Suppressor macrophage treated with lipopolysaccharide for 1 hour (primary cell): ENCODE measurements at places on chromosomes 13 and 19.

- no peak for DNase-seq
Measured at GRCh38 chr19:38773469-38774177, at the start of gene LGALS7. Gene LGALS7 (minus strand): TSS chr19:38773517. CDS start chr19:38773492, 25 bp downstream.

DNA sequence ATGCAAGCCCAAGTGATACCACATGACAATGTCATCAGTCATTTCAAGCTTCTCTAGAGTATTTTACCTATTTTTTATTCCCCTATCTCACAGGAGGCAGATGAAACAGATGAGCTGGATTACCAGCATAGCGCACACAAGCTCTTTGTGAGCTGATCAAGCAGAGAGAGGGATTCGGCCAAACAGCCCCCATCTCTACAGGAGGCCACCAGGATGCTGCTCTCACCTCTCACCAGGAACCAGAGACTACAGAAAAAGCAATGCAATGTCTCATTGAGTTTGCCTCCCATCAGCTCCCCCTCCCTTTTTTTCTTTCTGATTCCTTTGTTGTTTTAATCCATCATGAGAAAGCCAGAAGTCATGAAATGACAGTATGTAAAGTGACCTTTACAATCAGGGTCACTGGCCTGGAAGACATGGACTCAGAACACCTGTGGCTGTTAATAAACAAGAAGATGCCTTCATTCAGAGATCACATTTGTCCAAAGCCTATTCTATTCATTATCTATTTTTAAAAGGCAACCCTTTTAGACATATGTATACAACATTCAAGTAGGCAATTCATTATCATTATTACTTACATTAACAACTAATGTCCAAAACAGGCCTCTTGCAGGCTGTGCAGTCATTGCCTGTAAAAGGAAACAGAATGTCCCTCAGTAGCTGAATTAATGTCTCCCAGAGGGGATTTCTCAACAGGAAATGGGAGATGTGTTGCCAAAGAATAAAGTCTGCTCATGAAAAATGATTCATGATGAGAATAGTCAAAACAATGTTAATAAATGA is 656.6 kb downstream of the TBC1D4 start:
- DNase-seq, result peak; percentile 4

- no peak for DNase-seq
Measured at GRCh38 chr13:102726430-102726829, 31.6 kb upstream of the METTL21C start.

DNA sequence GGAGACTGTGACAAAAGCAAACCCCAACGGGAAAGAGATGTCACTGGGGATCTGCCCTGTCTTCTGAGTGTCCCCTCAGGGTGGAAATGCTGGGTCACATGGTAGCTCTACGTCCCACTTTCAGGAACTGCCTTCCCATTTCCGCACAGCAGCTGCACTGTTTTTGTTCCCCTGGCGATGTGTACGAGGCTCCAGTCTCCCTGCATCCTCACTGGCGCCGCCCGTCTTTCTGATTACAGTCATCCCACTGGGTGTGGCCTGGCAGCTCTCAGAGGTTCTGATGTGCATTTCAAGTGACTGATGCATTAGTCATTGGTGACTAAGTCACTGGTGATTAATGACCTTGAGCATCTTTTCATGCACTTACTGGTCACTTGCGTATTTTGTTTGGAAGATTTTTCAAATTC is 21.2 kb downstream of the PCID2 start:
- DNase-seq, result peak; percentile 96

- peak; percentile 71 for DNase-seq
Measured at GRCh38 chr13:114230117-114230516, 4.6 kb upstream of the CDC16 start.

GRCh38 chr13:27774169-27774568 is 18.1 kb upstream of the GSX1 start:
- no peak for DNase-seq

GRCh38 chr13:78182813-78183212 is 264.2 kb upstream of the EDNRB start:
- DNase-seq, result no peak

DNA sequence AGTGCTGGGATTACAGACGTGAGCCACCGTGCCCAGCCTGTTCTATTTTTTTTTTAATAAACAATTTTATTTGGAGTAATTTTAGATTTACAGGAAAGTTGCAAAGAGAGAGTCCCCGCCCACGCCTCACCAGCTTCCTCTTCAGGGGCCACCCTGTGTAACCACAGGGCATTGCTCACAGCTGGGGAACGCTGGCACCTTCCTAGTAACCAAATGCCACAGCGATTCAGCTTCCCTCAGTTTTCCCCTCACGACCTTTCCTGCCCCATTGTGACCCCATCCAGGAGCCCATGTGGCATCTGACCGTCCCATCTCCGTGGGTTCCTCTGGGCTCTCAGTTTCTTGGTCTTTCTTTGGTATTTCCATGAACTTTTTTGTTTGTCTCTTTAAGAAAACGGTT is 83.9 kb downstream of the GNG7 start:
- DNase-seq, result peak; percentile 99

DNA sequence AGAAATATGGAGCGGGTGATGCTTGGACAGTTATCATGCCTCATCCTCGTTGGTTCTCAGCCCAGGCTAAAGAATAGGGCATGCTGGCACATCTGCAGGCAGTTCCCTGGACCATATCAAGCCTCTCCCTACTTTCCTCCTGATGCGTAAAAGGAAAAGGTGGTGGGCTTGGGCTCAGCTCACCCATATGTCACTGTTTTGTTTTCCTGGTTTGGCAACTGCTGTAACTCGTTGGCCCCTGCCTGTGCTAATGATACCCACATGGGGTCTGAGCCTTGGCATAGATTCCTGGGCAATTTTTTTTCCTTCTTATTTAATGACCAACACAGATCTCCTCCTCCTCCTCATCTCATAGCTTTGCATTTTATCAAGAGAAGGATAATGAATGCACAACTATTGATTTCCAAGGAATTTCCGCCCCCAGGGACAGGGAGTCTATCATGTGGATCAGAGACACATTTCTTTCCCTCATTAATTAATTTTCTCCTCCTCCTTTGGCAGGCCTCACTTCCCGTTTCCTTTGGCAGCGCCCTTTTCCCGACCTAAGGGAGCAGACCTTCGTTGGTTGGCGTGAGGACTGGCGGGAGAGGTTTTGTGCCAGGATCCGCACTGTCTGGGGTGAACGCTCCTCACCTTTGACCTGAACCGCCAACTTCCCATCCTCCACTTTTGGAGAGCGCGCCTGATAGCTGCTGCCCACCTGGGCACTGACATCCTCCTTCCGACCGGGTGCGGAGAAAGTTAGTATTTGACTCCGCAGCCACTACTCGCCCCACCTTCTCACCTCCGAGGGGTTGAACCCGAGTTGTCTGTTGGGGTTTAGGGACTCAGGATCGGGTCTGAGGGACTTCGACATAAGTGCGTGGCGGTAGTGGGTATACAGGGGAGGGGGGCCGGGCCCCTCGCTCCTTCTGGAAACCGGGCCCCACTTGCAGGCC is 3.4 kb upstream of the POU4F1 start:
- no peak for DNase-seq

- DNase-seq, result peak; percentile 57
Measured at GRCh38 chr13:42211704-42212464, 60.1 kb upstream of the AKAP11 start.

DNA sequence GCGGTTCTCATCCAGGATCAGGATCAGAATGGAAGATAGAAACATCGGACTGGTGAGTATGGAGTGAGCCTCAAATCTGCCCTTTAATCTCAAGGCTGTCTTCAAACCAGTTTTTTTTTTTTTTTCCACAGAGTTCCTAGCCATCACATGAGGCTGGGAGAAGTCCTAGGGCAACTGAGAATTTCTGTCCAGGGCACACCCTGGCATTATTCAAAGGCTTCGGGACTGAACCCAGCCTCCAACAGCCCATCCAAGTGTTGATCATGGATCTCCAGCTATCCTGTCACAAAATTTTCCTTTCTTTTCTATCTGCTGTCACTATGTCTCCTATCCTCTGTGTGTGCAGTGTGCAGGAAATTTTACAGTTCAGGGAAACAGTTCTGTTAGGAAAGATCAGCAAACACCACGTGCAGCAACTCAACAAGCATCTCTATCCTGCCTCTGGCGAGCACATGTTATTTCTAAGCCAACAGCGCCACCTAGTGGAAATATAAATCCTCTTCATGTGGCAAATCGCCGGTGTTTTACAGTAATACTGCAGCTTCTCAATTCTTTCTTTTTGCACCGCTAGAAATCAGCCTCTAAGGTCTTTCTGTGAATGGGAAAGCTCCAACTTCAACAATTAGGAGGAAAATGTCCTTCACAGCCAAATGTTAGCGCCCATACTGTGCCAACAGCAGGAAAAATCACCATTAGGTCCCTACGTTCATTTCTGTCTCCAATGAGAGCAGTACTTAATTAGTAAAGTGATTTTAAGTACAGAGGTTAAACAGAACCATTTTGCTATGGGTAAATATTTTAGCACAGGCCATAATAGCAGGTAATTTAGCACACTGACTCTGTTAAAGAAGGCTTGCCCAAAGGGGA is 21.4 kb upstream of the ZNF181 start:
- DNase-seq, result peak; percentile 88

- peak; percentile 10 for DNase-seq
Measured at GRCh38 chr19:6524311-6524710, 6.5 kb upstream of the TNFSF9 start.

- DNase-seq, result no peak
Measured at GRCh38 chr13:107738004-107738403, 477.3 kb downstream of the LIG4 start.

DNA sequence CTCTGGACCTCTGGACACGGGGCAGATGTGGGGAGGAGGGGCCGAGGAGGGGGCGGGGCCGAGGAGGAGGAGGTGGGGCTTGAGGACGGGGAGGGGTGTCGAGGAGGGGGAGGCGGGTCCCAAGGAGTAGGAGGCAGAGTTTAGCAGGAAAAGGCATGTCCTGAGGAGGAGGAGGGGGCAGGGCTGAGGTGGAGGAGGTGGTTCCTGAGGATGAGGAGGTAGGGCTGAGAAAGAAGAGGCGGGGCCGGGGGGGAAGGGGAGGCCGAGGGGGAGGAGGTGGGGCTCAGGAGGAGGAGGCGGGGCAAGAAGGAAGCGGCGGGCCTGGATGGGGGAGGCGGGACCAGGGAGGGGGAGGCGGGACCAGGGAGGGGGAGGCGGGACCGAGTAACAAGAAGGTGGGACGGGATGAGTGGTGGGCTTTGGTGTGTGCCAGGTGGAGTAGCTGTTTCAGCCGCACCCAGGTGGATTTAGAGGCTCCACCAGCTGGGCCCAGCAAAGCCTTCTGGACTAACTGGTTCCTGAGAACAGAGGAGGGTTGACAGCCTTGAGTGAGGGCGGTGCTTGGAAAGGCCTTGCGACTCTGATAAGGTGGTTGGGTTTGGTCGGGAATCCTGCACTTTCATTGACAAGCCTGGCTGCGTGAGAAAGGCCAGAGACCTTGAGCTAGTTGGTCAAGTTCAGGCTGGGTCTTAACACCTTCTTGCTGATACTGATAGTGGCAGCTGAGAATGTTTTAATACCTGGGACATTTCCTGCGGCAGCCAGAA is 7.7 kb downstream of the TECR start:
- no peak for DNase-seq

DNA sequence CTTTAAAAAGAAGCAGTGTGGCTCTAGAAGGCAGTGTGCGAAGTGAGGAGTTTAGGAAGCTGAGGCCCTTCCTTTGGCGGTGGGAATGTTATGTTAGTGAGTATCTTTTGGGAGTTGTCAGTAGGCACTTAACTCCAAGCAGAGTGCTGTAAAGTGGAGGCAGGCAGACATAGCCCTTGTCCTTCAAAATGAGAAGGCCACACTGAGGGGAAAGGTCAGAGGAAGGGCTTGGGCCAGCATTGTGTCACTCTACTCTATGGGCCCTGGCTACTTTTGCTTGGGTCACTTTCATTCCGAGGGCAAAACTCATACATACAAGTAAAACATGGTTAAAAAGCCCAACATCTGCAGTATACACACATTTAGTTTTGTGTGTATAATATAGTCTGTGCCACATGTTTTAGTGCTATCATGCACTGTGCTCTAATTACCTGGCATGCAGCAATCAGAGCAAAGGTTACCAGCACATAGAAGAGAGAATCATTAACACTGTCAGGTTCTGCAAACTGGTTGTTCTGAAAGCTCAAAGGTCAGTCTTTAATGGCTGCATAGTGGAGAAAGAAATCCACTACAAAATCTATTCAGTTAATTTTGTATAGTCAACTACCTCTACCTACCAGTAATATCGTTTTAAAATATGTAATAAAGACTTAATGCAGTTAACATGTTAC is 64.4 kb downstream of the WASF3 start:
- no peak for DNase-seq

DNA sequence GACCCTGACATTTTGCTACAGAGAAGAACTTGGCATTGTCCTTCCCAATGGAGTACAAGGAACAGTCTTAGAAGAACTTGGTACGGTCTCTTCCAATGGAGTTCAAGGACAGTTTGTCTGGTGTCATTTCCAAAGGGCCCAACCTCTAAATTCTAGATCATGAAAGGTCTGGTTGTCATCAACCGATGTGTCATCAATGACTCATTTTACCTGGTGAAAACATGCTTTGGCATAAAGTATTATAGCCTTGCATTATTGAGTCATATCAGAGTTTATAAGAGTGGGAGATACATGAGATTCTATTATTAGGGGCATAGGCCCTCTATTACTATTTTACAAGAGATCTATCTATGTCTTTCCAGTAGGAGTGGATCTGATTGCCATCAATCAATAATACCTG is 4.3 kb downstream of the CYP2B6 start:
- DNase-seq, result no peak

DNA sequence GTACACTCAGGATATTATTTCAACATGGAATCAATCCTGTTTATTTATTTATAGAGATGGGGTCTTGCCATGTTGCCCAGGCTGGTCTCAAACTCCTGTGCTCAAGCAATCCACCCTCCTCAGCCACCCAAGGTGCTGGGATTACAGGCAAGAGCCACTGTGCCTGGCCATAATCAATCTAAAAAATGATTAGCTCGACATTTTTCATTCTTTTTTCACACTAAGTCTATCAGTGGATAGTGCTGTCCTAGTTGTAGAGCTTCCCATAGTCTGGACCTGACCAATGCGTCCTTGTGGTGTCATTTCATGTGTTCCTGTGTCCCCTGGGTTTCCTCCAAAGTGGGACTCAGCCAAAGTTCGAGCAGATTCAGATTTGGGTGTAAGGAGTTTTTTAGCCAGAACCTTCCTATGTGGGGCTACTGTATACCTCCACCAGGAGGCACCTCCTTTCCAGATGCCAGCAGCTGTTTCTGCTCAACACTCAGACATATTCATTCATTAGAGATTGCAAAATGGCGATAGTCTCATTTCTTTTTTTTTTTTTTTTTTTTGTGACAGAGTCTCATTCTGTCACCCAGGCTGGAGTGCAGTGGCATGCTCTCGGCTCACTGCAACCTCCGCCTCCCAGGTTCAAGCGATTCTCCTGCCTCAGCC is 61.1 kb downstream of the MAP4K1 start:
- no peak for DNase-seq

GRCh38 chr13:19606737-19607136 is 26.7 kb upstream of the MPHOSPH8 start:
- DNase-seq, result no peak
